ENCODE measurements at places on chromosomes 3 and 15.

GRCh38 chr3:138078901-138079344 is 36.5 kb downstream of the DZIP1L start:
- no peak for DNase-seq

DNA sequence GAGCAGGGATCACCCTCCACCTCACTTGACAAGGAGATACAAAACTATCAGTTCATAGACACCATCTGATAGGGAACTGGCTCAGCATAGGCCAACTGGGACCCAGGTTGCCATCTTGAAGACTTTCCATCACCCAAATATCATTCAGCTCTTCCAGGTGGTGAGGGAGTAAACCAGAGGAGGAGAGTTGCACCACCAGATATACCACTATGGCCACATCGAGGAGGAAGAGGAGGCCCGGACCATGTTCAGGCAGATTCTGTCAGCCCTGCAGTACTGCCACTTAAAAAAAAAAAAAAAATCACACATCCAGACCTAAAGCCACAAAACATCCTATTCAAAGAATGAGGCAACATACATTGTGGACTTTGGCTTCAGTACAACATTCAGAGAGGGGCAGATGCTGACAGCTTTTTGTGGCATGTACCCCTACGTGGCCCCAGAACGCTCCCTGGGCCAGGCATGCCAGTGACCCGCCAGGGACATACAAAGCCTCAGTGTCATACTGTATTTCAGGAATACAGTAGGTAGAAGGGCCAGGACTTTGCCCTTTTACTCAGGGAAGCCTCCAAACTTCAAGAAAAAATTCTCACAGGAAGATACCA is 18.4 kb upstream of the EMC3 start:
- no peak for DNase-seq

GRCh38 chr15:87394676-87395075 is 861.9 kb downstream of the NTRK3 start:
- DNase-seq, result no peak

GRCh38 chr15:34001536-34001935 is 33.2 kb downstream of the CHRM5 start:
- DNase-seq, result no peak

DNA sequence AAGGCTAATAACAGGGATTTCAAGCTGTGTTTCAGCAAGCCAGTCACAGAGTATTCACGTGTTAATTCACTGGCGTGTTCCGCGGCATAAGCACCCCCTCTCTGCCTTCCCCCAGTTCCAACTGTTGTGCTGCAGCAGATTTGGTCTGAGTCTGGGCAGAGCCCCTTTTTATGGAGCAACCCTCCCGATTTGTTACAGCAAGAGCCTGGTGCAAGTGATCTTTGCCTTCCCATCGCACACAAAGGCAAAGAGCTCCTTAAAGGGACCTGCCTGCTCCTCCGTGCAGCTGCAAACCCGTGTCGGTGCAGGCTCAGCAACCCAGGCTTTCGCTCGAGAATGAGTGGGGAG is 170.5 kb downstream of the KCNAB1 start:
- DNase-seq, result no peak

DNA sequence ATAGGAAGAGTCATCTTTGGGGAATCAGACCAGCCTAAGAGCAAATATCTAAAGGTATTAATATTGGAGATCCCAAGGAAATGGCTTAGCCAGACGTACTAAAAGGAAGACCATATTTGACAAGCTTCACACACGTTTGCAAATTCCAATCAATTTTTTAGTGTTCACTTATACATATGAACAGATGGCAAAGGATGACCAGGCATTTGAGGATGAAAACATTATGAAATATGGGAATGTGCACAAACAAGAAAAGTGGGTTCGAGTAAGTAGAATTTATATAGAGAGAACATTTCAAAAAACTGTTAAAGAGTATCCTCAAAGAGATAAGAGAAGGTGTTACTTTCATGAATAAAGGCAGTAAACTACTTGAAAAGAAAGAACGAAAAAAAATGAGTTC is 25.9 kb upstream of the CRYBG3 start:
- no peak for DNase-seq

DNA sequence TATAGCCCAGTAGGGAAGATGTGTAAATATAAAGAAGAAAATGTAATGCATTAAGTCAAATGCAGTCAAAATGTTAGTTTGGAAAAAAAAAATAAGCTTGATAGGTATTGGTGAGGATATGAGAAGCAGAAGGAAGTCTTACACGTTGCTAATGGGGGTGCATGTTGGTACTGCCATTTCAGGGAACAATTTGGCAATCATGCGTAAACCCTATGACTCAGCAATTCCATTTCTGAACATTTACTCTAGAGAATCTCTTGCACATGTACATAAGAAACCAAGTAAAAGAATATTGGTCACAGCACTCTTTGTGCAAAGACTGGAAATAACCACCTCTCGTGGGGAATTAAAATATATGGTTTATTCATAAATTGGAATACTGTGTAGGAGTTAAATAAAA is 35.5 kb upstream of the TIMP4 start:
- no peak for DNase-seq

GRCh38 chr15:92949604-92950249 is 49.6 kb downstream of the CHD2 start:
- no peak for DNase-seq

- no peak for DNase-seq
Observed at GRCh38 chr3:101938262-101938847, 89.0 kb downstream of the NFKBIZ start.

DNA sequence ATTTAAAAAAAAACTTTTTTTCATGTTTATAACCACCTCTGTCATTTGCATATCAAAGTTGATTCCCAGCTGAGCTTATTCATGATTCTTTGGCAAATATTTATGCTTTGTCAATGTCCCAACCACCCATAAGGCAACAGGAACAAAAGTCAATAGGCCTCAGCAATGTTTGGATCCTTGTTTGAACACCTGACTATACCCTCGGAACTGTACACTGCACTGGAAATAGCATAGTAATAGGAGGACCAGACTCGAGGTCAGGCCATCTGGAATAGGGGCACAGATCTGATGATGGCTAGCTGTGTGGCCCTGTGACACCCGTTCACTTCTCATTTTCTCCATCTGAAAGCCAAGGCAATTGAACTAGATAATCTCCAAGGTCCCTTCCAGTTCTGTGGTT is 301.7 kb upstream of the ATP11B start:
- no peak for DNase-seq

DNA sequence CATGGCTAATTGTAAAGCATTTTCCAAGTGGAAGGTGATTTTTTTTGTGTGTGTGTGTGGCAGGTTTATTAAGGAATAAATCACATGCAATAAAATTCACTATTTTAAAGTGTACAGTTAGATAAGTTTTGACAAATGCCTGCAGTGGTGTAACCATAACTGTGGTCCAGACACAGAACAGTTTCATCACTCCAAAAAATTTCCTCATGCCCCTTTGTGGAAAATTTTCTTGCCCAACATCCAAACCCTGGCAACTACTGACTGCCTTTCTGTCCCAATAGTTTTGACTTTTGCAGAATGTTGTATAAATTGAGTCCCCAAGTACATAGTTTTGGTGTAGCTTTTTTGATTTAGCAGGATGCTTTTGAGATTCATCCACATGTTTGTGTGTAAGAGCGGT is 135.1 kb upstream of the KLHL25 start:
- DNase-seq, result no peak

DNA sequence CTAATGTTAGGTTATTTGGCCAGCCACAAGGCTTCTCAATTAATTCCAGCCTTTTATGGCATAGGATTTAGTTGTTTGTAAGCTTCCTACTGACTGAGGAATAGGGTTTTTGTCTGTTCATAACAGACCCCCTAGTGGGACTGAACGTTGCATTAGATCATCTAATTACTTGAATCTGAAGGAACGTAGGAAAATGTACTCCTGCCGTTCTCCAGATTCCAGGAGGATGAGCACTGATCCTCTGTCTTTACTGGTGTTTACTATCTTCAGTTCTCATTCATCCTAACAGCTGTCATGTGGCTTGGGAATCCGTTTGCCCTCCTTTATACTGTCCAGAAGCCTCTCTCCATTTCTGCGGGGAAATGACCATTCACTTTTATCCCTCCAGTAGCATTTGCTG is 52.7 kb downstream of the RAD54L2 start:
- DNase-seq, result no peak

GRCh38 chr15:89936051-89936785 is 23.5 kb upstream of the ARPIN start:
- no peak for DNase-seq
